ENCODE measurements at places on chromosomes 12 and 14.

GRCh38 chr12:102427543-102427941 lies 52.8 kb downstream of the IGF1 start:
- H3K4me1 ChIP-seq = no peaks in the 10 kb centered on the region
- H3K27ac ChIP-seq = no peak overlapping the region
- H3K36me3 ChIP-seq = no peaks in the 10 kb centered on the region
- no peak for DNase-seq
- H3K4me3 ChIP-seq = no peak overlapping the region
- H3K27me3 ChIP-seq = peaks cover 15% of the 10 kb centered on the region

- H3K4me1 ChIP-seq = no peaks in the 10 kb centered on the region
- H3K36me3 ChIP-seq = peaks cover 9% of the 10 kb centered on the region
- DNase-seq = no peak
- no peaks in the 10 kb centered on the region for H3K27me3 ChIP-seq
Observed at GRCh38 chr14:31078766-31079165, 52.6 kb upstream of the STRN3 start.

DNA sequence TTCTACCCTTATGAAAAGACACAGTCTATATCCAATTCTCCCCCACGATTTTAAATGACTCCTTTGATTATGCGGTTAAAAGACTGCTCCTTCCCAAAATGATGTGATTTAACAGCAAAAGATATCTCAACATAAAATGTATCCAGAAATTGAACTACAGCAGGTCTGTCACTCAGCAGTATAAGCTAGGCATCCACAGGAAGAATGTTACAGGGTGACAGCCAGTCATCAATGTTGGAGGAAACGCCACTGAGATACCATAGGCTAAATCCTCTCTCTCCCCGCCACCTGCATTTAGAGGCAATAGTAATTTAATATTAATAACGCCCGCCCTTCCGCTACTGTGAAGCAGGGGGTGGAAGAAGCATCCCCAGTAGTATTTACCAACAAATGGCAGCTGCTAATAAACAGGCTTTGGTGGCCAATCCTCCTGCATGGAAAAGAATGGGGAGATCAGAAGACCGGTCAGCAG lies 613 bp downstream of the RECQL start:
- H3K27me3 ChIP-seq = no peaks in the 10 kb centered on the region
- H3K36me3 ChIP-seq = peaks cover 24% of the 10 kb centered on the region
- no peak overlapping the region for H3K4me3 ChIP-seq

- no peaks in the 10 kb centered on the region for H3K36me3 ChIP-seq
- DNase-seq = no peak
- H3K27ac ChIP-seq = no peak overlapping the region
- H3K4me3 ChIP-seq = no peak overlapping the region
- peaks cover 9% of the 10 kb centered on the region for H3K4me1 ChIP-seq
Observed at GRCh38 chr12:122166422-122167349, 7.3 kb downstream of the IL31 start.

GRCh38 chr12:6767353-6768319 lies 1.5 kb downstream of the PTMS start:
- peaks cover 7% of the 10 kb centered on the region for H3K36me3 ChIP-seq
- peaks cover 42% of the 10 kb centered on the region for H3K27me3 ChIP-seq
- H3K4me1 ChIP-seq = peaks cover 48% of the 10 kb centered on the region
- DNase-seq = no peak

DNA sequence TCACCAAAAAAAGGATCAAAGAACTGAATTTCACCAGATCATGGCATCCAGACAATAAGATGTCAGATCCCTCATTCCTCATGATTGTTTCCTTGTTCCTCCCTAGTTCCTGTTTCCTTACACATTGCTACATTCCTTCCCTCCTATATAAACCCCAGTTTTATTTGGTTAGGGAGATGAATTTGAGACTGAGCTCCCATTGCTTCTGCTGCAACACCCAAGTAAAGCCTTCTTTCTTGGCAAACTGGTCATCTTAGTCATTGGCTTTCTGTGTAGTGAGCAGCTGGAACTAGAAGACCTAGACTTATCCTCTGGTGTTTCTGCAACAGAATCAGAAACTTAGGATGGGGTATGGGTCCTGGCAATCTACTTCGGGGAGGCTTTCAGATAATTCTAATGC lies 217.9 kb downstream of the NOVA1 start:
- no peak overlapping the region for H3K27ac ChIP-seq
- no peak for DNase-seq
- H3K36me3 ChIP-seq = no peaks in the 10 kb centered on the region
- no peak overlapping the region for H3K4me3 ChIP-seq
- no peaks in the 10 kb centered on the region for H3K4me1 ChIP-seq

GRCh38 chr14:93709249-93709648 lies 79.0 kb downstream of the PRIMA1 start:
- H3K27ac ChIP-seq = no peak overlapping the region
- no peaks in the 10 kb centered on the region for H3K36me3 ChIP-seq
- no peaks in the 10 kb centered on the region for H3K4me1 ChIP-seq

DNA sequence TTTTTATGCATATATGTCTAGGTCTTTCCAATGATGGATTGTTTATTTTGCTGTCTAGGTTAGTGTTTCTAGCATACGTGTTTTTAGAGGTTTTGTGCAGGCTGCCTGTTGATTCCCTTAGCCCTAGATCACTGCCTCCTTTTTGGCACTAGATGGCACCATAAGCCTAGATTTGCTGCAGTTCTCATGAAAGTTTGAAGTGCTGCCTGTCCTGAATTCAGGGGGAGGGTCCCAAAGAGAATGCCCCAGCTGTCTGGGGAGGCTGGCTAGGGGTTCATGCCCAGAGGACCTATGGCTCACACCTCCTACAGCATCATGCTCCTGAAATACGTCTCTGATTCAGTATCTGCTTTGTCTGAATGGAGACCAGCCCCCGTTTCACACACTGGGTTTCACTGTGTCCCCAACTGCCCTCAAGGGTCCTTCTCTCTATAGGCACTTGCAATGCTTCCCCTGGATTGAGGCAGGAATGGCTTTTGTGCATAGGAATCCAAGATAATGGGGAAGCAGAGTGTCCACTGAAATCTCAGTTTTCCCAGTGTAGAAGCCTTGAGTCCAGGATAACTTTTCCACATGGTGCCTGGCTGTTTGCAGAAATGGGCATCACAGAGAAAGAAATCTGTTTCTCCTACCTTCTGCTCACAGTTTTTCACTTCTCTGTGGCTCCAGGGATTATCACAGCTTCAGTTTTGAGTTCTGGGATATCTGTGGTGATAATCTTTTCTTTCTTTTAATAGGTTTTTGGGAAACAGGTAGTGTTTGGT lies 14.2 kb upstream of the TXNRD1 start:
- H3K27ac ChIP-seq = no peak overlapping the region
- peak; percentile 35 for DNase-seq
- H3K27me3 ChIP-seq = peaks cover 17% of the 10 kb centered on the region
- no peaks in the 10 kb centered on the region for H3K36me3 ChIP-seq
- H3K4me1 ChIP-seq = peaks cover 4% of the 10 kb centered on the region
- no peak overlapping the region for H3K4me3 ChIP-seq

- H3K4me3 ChIP-seq = no peak overlapping the region
- H3K27me3 ChIP-seq = no peaks in the 10 kb centered on the region
- H3K27ac ChIP-seq = no peak overlapping the region
- peaks cover 8% of the 10 kb centered on the region for H3K4me1 ChIP-seq
Observed at GRCh38 chr12:131933387-131933786, 4.3 kb downstream of the PUS1 start.

GRCh38 chr14:79997509-79998208 lies 213.6 kb downstream of the DIO2 start:
- no peak overlapping the region for H3K27ac ChIP-seq
- H3K27me3 ChIP-seq = no peaks in the 10 kb centered on the region
- no peak overlapping the region for H3K4me3 ChIP-seq
- no peaks in the 10 kb centered on the region for H3K36me3 ChIP-seq
- DNase-seq = no peak
- H3K4me1 ChIP-seq = no peaks in the 10 kb centered on the region

GRCh38 chr14:105487986-105488777 lies 1.5 kb downstream of the CRIP1 start:
- peaks cover 20% of the 10 kb centered on the region for H3K4me1 ChIP-seq
- peak; percentile 70 for DNase-seq
- H3K4me3 ChIP-seq = peak overlapping the region; percentile 78
- H3K27ac ChIP-seq = peak overlapping the region; percentile 91
- H3K36me3 ChIP-seq = no peaks in the 10 kb centered on the region
- no peaks in the 10 kb centered on the region for H3K27me3 ChIP-seq

- no peaks in the 10 kb centered on the region for H3K36me3 ChIP-seq
- no peaks in the 10 kb centered on the region for H3K27me3 ChIP-seq
- H3K4me1 ChIP-seq = no peaks in the 10 kb centered on the region
- no peak overlapping the region for H3K27ac ChIP-seq
- no peak for DNase-seq
Observed at GRCh38 chr12:20150835-20151422, 217.4 kb upstream of the PDE3A start.

GRCh38 chr12:106910202-106910601 lies 45.5 kb upstream of the TMEM263 start:
- peaks cover 28% of the 10 kb centered on the region for H3K4me1 ChIP-seq
- DNase-seq = no peak
- peaks cover 19% of the 10 kb centered on the region for H3K27me3 ChIP-seq
- no peak overlapping the region for H3K27ac ChIP-seq
- no peak overlapping the region for H3K4me3 ChIP-seq

DNA sequence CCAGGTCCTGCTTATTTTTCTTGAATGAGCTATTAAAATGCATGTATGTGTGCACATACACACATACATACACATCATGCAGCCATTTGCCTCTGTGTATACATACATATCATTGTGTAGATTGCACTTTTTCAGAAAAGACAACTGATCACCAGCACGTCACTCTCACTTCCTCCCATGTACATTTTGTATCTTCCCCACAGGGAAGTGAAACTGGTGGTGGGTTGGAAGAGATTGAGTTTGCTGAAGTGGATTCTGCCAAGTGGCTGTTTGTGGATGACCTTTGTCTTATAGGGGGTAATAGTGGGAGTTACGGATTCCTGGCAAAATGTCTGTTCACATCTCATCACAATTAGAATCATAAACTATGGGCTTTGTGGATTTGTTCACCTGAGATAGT lies 448.6 kb downstream of the RAD51B start:
- peaks cover 2% of the 10 kb centered on the region for H3K36me3 ChIP-seq
- DNase-seq = no peak
- H3K27ac ChIP-seq = peak overlapping the region; percentile 70
- peak overlapping the region; percentile 22 for H3K4me3 ChIP-seq

- no peak overlapping the region for H3K27ac ChIP-seq
- H3K27me3 ChIP-seq = peaks cover 3% of the 10 kb centered on the region
- no peak for DNase-seq
- no peaks in the 10 kb centered on the region for H3K4me1 ChIP-seq
- no peak overlapping the region for H3K4me3 ChIP-seq
Observed at GRCh38 chr12:58283553-58283952, 342.2 kb downstream of the ATP23 start.

DNA sequence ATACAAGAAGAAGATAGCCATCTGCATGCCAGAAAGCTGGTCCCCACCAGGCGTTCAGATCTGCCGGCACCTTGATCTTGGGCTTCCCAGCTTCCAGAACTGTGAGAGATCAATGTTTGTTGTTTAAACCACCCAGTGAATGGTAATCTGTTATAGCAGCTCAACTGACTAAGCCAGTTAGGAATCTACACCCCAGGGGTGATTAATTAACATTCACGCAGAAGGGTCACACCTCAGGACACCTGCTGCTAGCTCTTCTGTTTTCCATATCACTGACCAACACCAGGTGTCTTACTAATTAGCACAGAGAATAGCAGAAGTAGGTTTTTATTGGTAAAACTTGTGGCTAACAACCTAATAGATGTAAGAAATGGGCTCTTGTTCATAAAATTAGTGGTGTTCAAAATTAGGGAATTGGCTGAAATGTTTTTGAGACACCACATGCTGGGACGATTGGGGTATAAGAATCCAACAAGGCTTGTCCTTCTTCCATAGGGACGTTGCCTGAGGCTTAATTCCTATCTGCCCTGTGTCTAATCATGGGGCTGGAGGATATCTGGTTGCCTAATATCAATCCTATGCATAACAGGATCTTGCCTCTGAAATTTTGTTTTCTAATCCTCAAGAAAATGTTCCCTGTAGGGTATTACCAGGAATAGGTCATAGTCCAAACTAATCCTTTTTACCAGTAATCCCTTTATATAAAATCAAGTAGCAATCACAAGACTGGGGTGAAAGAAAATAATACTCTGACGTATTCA lies 42.0 kb upstream of the CHST11 start:
- DNase-seq = no peak
- no peak overlapping the region for H3K4me3 ChIP-seq
- no peak overlapping the region for H3K27ac ChIP-seq
- no peaks in the 10 kb centered on the region for H3K27me3 ChIP-seq
